ENCODE measurements at places on chromosomes 4 and X. TPM values are rescaled to one million over a fixed set of nuclear protein-coding genes. Genes with fewer than 3 reads are reported as not detected.
A peak's percentile ranks its signal among the peaks of the same experiment; 100 is the strongest.

GRCh38 chr4:1080961-1081688 is 32.2 kb downstream of the RNF212 start:
- no peak for DNase-seq

- no peak for DNase-seq
Observed at GRCh38 chrX:152926279-152926678, 28.4 kb downstream of the ZNF185 start.

GRCh38 chr4:75722417-75722816 is 2.0 kb upstream of the USO1 start:
- no peak for DNase-seq

DNA sequence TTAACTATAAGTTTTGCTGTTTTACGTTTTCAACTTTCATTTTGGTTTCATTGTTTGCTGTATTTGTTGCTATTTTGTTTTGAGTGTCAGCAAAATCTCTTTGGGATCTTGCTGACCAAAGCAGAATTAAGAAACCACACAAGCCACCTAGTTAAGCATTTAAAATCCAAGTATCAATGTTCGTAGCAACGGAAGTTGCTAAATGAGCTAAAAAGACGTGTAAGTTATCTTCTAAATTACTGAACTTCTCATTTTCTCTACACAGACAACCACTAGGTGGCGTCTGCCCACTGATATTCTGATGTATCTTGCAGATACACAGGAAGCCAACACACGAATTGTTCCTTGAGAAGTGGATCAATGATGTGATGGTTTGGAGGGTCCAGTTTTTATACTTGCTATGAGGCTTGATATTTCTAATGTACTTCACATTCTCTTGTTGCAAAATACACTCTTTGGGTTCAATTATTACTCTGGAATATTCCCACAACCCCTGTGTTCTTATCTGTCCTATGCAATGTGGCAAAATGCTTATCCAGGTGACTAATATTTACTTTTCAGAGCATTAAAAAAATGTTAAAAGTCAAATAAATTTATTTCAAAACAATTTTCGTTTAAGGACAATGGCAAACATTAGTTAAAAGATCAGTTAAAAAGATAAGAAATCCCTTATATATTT is 250.5 kb downstream of the TECRL start:
- no peak for DNase-seq

DNA sequence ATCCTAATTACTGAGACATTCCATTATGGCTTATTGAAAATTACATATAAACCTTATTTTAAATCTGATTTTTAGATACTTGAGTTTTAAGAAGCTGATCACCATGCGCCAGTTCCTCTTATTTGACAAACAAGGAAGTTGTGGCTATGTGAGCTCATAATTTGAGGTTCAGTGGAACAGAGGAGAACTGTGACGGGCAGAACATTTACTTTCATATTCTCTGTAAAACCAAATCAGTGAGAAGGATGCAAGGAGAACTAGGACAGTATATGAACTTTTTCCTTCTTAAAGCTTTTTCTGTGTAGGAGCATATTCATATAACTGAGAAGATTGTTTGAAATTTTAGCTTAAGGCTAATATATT is 25.3 kb downstream of the STIM2 start:
- no peak for DNase-seq

DNA sequence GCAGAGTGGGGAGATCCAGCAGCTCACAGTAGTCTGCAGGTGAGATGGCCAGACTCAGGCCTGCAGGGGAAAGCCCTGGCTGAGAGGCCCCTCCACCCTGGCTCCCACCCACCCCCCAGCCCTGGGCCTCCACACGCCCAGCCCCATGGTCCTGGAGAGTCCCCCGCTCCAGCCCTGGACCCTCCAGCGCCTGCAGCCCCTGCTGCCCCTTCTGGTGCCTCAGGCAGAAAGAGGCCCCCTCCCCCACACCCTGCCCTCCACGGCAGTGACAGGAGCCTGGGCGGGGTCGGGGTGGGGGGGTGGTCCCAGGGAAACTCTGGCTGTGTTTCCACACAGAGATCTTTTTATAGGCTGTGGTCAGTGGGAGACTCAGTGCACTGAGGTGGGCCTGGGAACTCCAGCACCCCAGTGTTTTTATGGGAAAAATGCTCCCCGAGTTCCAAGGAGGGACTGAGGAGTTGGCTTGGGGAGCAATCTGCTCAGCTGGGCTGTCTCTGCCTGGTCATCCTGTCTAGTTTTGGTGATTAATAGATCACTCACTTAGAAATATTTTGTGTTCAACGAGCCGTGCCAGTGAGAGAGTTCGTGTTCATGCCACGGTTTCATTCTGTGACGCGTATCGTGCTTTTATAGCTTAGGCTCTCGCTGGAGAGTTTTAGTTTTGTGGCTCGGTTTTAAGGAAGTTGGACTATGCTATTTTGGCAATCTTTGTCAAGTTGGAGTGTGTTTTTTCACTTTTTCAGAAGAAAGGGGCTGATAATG is 53.1 kb upstream of the HGFAC start:
- DNase-seq, result peak; percentile 68

GRCh38 chrX:71604141-71604540 is 14.2 kb downstream of the CXCR3 start:
- no peak for DNase-seq

The FAM184B gene
- polyA plus RNA-seq, result 0.02 TPM

- DNase-seq, result no peak
Observed at GRCh38 chr4:28508636-28509035, 1648.0 kb downstream of the STIM2 start.

GRCh38 chr4:172716291-172716690 is 452.3 kb upstream of the GALNT7 start:
- no peak for DNase-seq

The RIPPLY1 gene
- polyA plus RNA-seq, result not detected

- DNase-seq, result no peak
Observed at GRCh38 chr4:147586637-147587036, 30.6 kb upstream of the TMEM184C start.

DNA sequence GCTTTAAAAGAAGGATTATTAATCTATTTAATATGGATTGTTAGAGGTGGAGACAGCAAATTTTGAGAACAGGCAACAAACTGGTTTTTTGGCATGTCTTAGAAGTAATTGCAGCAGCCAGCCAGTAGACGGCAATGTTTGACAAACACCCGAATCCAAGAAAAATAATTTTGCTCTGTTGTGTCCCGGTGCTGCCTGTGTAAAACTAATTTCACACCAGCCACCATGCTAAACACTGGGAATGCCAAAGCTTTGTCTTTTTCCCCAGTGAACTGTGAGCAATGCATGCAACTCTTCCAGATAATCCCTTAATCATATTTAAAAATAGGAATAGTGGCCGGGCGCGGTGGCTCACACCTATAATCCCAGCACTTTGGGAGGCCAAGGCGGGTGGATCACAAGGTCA is 25.9 kb downstream of the SMIM31 start:
- DNase-seq, result no peak

The MAGEA1 gene
- polyA plus RNA-seq, result not detected

DNA sequence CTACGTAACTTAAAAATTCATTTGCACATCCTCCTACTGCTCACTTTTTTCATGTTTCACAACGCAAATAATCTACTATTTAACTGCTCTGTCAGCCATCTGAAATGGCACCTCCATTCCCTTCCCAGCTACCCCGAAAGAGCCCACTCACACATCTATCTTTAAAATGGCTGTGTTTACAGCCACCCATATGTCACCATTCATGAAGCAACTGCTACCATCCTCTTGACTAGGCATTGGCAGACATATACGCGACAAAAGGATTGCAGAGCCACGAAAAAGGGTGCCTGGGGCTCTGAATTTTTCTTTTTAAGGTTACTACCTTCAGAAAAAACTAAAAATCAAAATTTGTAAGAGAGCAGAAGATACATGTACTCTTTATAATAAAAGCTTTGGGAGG is 11.5 kb downstream of the SH3RF1 start:
- DNase-seq, result no peak

DNA sequence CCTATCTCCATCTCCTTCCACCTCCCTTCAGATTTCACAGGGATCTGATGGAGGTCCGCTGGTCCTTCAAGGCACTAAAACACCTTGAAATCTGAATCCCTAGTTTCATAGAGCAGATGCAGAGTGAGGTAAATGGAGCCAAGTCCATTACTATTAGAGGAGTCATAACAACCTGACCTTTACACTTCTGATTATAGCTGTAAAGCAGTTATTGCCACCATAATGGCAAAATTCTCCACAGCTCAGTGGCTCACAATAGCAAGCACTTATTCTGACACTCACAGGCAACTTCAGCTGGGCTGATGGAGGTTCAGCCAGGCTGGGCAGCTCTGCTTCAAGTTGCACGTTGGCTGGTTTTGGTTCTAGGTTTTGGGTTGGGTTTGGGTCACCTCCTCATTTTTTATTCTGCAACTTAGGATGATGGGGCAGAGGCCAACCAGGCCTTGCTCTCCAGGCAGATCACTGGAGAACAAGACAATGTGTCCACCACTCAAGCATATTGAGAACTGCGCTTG is 51.4 kb upstream of the LRAT start:
- DNase-seq, result no peak

DNA sequence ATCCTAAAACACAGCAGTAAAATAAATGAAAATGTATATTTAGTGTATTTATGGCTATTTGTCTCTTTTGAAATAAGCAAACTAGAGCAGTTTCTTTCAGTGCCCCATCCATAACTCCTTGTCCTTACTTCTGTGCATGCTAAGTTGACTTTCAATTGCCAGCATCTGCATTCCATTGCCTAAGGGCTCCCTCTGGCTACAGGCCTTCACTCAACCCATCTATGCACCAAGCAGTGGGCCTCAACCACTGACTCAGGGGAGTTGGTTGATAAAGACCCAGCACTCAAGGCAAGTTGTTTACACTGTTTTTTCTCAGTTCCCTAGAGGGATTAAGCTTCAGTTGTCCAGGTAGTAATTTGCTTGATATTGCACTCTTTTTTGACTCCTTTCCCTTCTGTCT is 265.7 kb downstream of the IQCM start:
- no peak for DNase-seq

The EGF gene
- polyA plus RNA-seq, result 2.1 TPM

GRCh38 chr4:55906989-55907388 is 41.8 kb upstream of the CEP135 start:
- DNase-seq, result no peak

DNA sequence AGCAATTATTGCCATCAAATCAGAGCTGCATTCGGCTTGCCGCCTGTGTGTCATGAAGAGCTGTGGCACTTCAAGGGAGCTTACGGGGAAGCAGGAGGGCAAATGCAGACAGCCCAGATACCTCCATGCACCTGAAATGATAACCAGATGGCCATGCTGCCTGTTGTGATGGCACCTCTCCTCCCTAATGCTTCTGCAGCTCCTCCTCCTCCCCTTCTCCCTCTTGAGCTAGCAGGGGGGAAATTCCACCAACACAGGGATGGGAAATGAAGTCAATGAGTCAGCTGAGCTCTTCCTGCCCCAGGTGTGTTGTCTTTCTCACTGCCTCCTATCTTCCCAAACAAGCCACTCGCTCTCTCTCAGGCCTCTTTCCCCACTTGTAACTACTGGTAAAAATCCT is 565.0 kb downstream of the BCOR start:
- no peak for DNase-seq

The NAP1L2 gene
- not detected for polyA plus RNA-seq

The RNF150 gene
- 39.4 TPM for polyA plus RNA-seq

- no peak for DNase-seq
Observed at GRCh38 chrX:71941776-71942175, 31.1 kb downstream of the NHSL2 start.

DNA sequence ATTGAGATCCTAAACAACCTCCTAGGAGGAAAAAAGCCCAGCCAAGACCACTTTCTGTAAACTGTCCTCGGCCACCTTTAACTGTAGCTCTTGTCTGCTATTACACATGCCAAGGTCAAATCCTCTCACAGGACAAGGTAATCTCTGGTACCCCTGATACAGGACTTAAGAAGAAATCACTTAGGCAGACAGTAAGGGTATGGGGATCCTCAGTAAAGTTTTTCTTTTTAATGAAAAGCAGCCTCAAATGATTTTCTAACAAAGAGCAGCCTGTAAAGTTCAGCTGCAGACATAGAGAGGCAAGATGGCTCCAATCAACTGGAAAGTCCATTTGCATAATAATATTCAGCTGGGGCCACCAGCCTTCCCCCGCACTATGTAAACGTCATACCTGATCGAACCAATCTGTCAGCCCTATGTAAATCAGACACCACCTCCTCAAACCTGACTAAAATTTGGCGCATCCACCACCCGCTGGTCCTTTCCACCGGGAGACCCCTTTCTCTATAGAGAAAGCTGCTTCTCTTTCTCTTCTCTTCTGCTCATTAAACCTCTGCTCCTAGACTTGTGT is 14.6 kb upstream of the MPP1 start:
- no peak for DNase-seq

DNA sequence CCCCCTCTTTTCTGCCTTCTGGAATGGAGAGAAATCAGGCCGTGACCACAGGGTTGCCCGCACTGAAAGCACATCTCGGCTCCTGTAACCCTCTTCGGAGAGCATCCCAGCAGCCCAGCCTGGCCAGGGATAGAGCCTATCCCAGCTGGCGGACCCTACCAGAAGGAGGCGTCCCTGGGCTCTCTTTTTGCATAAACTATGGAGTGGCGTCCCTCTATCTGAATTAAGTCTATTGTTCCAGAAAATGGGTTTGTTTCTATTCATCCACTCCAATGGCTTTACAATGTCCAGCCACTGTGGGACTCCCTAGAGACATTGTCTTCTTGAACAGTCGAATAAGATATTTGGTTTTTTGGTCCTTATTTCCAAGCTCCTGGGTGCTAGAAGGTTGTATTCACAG is 689 bp upstream of the NHSL2 start:
- DNase-seq, result no peak

DNA sequence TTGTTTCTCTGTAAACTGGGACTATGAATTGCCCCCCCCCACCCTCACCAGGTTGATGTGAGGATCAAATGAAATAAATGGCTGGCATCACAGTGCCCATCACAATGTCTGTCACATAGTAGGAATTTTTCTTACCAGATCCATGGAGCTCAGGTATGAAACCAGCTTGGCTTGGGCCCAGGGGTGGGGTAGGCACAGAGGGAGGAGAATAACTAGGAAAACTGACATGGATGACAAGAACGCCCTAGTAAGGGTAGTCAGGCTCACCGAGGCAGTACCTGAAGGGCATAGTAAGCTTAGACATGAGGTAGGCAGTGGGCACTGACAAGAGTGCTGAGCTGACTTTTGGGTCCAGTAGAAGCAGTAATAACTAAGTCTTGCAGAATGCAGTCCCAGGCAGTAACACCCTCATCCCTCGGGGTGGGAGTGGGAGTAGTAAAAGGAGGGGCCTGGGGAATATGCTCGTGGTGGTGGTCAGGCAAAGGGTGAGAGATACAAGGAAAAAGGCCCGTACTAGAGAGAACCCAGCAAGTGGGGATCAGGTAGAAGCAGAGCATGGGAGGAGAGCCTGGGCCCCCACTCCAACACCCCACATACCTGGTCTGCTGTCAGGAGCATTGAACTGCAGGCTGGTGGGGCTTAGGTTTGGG is 155.9 kb upstream of the PJA1 start:
- no peak for DNase-seq
